ENCODE measurements at places on chromosomes 2 and 18. TPM values are rescaled to one million over a fixed set of nuclear protein-coding genes. Genes with fewer than 3 reads are reported as not detected.

The TRIM54 gene
- total RNA-seq, result 0.13 TPM

The ATG9A gene
- 43.5 TPM for total RNA-seq

The MC5R gene
- total RNA-seq, result not detected

The SLC8A1 gene
- 31.2 TPM for total RNA-seq

The EFHD1 gene
- 1.1 TPM for total RNA-seq

The DQX1 gene
- total RNA-seq, result 0.12 TPM

The SLC9A4 gene
- total RNA-seq, result under 0.01 TPM

The EFEMP1 gene
- 1,165 TPM for total RNA-seq

The CRYGD gene
- total RNA-seq, result not detected

The ATP6V1B1 gene
- 1.3 TPM for total RNA-seq

The MYO7B gene
- 0.06 TPM for total RNA-seq

The OTOS gene
- not detected for total RNA-seq

The RTTN gene
- total RNA-seq, result 12.6 TPM

The MALL gene
- total RNA-seq, result 44.5 TPM

The MEIS1 gene
- total RNA-seq, result 76.1 TPM

The ATF2 gene
- 37.5 TPM for total RNA-seq

The STAT4 gene
- 0.31 TPM for total RNA-seq

The PLCD4 gene
- total RNA-seq, result 4.0 TPM

The PLB1 gene
- total RNA-seq, result 1.2 TPM

The CRYGC gene
- total RNA-seq, result not detected

The PAX8 gene
- 0.13 TPM for total RNA-seq

The CMPK2 gene
- total RNA-seq, result 2.1 TPM

The LYG2 gene
- not detected for total RNA-seq

The SEMA4C gene
- 16.0 TPM for total RNA-seq

The MAL gene
- not detected for total RNA-seq

The CYP27A1 gene
- 18.1 TPM for total RNA-seq

The MROH2A gene
- total RNA-seq, result not detected

The INPP5D gene
- 0.56 TPM for total RNA-seq

The NYAP2 gene
- not detected for total RNA-seq

The PPP1R1C gene
- 0.56 TPM for total RNA-seq

The SATB2 gene
- total RNA-seq, result 11.8 TPM

The CCT4 gene
- 120 TPM for total RNA-seq

The GYPC gene
- 83.0 TPM for total RNA-seq

The YES1 gene
- total RNA-seq, result 91.6 TPM

The LHCGR gene
- not detected for total RNA-seq

The SNED1 gene
- total RNA-seq, result 37.2 TPM

The SCN1A gene
- total RNA-seq, result 0.25 TPM

The NFATC1 gene
- total RNA-seq, result 2.4 TPM

The VWA3B gene
- not detected for total RNA-seq

The REG1B gene
- total RNA-seq, result not detected

The ANKRD23 gene
- total RNA-seq, result 1.9 TPM

The LRATD1 gene
- 0.26 TPM for total RNA-seq

The DHRS9 gene
- total RNA-seq, result not detected

The ARL6IP6 gene
- total RNA-seq, result 14.3 TPM

The RTKN gene
- 15.8 TPM for total RNA-seq

The PROKR1 gene
- total RNA-seq, result under 0.01 TPM

The AQP12A gene
- total RNA-seq, result not detected

The DNER gene
- total RNA-seq, result 0.37 TPM

The CROCC2 gene
- under 0.01 TPM for total RNA-seq

The CD302 gene
- 9.0 TPM for total RNA-seq

The MDH1B gene
- total RNA-seq, result 1.7 TPM

The GALNT1 gene
- total RNA-seq, result 292 TPM

The POTEC gene
- total RNA-seq, result not detected

The WNT10A gene
- total RNA-seq, result not detected

All from aortic smooth muscle cell (primary cell).